ENCODE measurements at places on chromosomes 7 and 10. TPM values are rescaled to one million over a fixed set of nuclear protein-coding genes. Genes with fewer than 3 reads are reported as not detected.

Gene SBDS
- polyA plus RNA-seq: 63.4 TPM

Gene MGMT
- polyA plus RNA-seq: 17.8 TPM

Gene EDRF1
- 17.0 TPM for polyA plus RNA-seq

Gene ZNF394
- polyA plus RNA-seq: 10.7 TPM

Gene PRF1
- polyA plus RNA-seq: not detected

Gene MSMB
- not detected for polyA plus RNA-seq

Gene SRGN
- 29.8 TPM for polyA plus RNA-seq

Gene INA
- 8.8 TPM for polyA plus RNA-seq

Gene TUBAL3
- not detected for polyA plus RNA-seq

Gene UNC5B
- 4.2 TPM for polyA plus RNA-seq

Gene DRGX
- not detected for polyA plus RNA-seq

Gene GPR22
- polyA plus RNA-seq: not detected

Gene PYROXD2
- 16.3 TPM for polyA plus RNA-seq

All from IMR-90 (cell line).